Osteocyte (in vitro differentiated cells): ENCODE measurements at places on chromosomes 1 and 21.

GRCh38 chr1:106072909-106073600 is 983.4 kb upstream of the PRMT6 start:
- DNase-seq: no peak

DNA sequence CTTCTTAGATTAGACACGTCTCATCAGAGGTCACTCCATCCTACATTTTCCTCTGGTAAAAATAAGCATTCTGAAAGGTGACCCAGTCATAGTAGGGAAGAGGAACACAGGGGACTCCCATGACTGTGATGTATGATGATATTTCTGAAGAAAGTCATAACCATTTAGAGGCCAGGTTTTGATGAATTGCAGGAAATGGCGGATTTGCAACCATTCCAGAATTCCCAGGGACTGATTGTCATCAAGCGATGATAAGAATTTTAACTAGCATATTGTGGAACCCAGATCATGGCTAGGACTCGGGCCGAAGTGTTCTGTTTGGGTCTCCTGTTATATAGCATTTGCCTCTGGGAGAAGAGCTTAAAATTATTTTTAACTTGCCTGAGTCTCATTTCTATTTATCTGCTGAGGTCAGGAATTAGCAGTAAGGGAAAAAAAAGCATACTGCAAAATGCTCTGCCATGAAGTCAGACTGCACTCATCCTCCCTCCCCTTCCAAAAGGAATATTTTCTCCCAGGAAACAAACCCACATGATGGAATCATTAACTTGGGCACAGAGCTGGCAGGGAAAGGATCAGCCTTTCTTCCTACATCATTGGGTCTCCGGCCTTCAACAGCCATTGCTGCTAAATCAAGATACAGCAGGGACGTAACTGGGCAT is 286.7 kb downstream of the HLX start:
- DNase-seq: no peak

- DNase-seq: no peak
Observed at GRCh38 chr1:43935711-43936427, 2.3 kb downstream of the ARTN start.

GRCh38 chr1:20551945-20552727 is at the start of gene FAM43B:
Gene FAM43B, plus strand, starts transcription at chr1:20552573. Its CDS starts 401 bp downstream, at chr1:20552974.
- no peak for DNase-seq

GRCh38 chr1:110676970-110677369 is 2.2 kb upstream of the KCNA3 start:
- DNase-seq: no peak

GRCh38 chr1:160451859-160452232 is 51.5 kb downstream of the VANGL2 start:
- DNase-seq: no peak

GRCh38 chr1:43597721-43598120 is 52.2 kb upstream of the KDM4A start:
- DNase-seq: no peak

GRCh38 chr1:228765168-228765946 is 30.1 kb downstream of the RHOU start:
- no peak for DNase-seq

DNA sequence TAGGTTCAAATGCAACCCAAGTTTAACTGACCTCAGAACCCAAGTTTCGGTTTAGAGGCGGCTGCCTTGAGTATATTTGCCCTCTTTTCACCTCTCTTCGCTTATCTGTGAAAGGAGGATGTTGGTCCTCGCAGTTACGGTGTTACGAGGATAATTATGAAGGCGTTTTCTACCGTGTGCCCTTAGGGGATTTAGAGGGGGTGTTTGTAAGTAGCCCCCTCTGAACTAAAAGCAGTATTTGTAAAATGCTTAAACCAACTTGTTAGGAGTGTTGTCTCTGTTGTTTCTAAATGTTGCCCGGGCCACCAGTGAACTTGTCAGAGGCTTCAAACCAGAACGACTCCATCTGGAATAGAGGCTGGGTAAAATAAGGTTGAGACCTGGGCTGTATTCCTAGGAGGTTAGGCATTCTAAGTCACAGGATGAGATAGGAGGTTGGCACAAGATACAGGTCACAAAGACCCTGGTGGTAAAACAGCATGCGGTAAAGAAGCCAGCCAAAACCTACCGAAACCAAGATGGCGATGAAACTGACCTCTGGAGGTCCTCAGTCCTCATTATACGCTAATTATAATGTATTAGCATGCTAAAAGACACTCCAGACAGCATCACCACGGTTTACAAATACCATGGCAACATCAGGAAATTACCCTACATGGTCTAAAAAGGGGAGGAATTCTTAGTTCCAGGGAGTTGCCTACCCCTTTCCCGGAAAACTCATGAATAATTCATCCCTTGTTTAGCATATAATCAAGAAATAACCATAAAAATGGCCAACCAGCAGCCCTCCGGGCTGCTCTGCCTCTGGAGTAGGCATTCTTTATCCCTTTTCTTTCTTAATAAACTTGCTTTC is 1.0 kb upstream of the PSRC1 start:
- DNase-seq: no peak

DNA sequence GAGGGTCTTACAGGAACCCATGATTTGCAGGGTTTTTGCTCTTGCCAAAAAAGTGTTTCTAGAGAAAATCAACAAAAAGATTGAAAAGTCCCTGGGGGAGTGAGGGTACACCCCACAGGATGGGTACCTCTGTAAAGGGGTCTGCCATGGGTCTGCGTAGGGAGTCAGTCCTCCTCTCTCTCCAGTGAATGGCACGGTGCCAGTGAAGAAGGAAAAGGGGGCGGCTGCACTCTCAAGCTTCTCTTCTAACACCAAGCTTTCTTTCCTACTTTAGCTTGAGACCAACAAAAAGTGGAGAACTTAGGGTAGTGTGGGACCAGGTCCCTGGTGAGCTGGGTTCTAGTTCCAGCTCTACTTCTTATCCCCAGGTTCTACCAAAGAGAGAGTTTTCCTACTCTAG is 87.4 kb downstream of the GLUL start:
- DNase-seq: no peak

DNA sequence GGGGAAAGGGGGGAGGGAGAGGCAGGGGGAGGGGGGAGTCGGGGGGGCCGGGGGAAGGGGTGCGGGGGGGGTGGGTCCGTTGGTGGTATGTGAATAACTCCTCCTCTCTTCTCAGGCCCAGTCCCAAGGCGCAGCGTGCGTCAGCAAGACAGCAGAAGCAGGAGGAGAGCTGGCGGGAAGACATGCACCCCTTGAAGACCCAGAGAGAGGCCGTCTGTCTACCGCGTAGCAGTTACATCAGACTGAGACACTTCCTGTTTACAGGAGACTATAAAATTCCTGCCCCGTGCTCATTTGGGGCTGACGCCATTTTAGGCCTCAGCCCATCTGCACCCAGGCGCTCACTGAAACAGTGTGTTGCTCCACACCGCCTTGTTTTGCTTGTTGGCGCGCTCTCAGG is 55.3 kb downstream of the SETD4 start:
- no peak for DNase-seq

DNA sequence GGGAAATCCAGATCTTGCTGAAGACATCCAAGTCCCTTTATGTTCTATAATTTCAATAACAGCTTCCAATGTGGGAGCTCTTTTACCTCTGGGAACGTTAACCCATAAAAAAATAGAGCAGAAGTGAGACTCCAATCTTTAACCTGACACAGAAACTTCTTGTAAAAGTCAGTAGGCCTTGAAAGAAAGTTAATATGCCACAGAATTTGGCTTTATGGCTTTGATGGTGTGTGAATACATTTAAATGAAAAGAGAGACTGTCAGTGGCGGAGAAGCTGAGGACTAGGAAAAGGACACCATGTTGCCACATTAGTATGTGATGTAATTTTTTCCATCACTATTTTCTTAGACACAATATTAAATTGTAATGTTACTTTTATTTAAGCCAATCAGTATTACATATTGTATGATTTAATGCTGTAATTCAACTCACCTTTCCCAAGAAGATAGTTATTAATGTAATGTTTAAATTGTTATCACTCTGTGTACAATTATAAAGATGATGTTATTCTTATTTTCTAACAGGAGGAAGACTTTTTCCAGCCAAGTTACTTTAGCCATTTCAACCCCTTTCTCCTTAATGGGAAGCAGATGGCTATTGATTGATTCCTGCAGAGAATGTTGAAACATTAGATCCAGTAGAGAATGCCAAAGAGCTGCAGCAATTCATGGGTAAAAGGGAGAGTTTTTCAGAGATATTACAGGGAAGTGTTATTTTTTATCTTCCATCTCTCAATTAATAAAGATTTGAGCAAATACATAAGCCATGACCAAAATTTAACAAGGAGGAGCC is 17.5 kb upstream of the CLDN8 start:
- no peak for DNase-seq

DNA sequence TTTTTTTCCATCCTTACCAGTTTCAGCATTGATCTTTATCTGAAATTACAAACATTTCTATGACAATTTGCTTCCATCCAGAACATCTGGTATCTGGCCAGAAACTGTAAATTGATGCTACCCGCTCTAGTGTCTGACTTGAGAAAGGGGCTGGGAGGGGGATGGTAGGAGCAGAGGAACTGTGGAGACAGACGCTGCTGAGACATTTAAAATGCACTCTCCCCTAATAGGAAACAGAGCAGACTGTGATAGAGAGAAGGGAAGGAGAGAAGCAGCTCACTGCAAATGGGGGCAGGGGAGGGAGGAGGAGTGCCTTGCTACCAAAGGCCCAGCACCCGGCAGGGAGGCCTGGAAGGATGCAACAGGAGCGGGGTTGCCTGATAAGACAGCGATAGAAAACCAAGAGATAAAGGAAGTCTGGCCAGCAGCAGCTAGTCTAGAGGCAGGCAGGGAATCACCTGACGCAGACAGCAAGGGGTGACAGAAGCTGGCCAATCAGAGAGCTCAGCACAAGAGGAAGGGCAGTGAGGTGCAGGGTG is 195.5 kb upstream of the NFIA start:
- no peak for DNase-seq

- no peak for DNase-seq
Observed at GRCh38 chr1:163933437-163933836, 611.7 kb downstream of the NUF2 start.

DNA sequence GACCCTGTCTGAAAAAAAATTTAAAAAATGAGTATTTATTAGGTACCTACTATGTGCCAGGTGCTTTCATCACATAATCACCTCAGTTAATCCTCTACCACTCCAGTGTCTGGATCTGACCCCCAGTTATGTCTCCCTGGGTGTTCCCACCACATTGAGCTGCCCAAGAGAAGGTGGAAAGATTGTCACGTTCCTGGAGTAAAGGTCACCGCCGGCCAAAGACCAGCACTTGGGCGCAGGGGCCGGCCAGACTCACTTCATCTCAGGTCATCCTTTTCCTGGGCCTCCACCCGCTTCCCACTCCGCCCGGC is 714 bp downstream of the PYCR2 start:
- DNase-seq: no peak

- no peak for DNase-seq
Observed at GRCh38 chr1:70140894-70141293, 64.5 kb downstream of the LRRC40 start.

DNA sequence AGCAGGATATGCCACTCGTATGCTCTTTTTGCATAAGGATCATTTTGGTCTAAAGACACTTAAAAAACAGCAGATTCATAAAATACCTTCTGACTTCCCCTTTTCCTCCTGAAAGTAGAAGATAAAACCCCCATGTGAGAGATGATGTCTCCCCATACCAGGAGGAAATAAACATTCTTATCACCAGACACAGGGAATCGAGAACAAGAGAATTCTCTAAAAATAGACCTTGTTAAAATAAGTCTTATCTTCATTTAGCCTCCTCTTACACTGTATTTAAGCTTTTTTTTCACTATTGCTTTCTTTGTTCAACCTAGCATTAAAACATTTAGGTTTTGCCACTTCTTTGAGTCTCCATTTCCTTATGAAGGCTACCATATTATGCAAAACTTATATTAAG is 709.3 kb downstream of the KCNT2 start:
- DNase-seq: no peak

DNA sequence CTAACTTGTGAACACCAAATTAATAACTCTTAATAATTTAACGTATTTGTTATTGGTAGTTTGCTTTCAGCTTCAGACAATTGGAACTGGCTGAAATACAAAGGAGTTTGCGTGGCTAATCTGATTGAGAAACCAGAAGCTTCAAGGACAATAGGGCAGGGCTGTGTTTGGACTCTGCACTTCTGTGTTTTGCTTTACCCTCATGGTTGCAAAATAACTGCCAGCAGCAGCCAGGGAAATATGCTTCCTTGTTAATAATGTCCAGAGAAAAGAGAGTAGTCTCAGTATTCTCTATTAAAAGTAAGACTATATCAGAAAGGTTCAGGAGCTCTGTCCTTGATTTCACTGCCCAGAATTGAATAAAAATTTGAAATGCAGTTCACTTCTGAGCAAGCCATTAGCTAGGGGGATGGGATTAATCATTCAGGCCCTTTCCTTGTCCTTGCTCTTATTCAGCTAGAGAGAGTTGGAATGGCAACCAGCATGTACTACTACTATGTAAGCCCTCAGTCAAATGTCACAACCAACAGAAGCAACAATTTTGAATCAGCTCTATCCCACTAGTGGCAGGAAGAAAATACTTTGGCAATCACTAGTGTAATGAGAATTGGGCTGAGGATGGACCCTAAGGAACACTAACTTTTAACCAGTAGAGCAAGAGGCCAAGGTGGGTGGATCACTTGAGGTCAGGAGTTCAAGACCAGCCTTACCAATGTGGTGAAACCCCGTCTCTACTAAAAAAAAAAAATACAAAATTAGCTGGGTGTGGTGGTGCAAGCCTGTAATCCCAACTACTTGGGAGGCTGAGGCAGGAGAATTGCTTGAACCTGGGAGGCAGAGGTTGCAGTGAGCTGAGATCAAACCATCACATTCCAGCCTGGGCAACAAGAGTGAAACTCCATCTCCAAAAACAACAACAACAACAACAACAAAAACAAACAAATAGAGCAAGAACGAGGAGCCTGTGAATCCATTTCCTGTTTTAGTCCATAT is 76.8 kb downstream of the POU2F1 start:
- no peak for DNase-seq

- no peak for DNase-seq
Observed at GRCh38 chr1:201178718-201179117, 11.9 kb upstream of the IGFN1 start.

DNA sequence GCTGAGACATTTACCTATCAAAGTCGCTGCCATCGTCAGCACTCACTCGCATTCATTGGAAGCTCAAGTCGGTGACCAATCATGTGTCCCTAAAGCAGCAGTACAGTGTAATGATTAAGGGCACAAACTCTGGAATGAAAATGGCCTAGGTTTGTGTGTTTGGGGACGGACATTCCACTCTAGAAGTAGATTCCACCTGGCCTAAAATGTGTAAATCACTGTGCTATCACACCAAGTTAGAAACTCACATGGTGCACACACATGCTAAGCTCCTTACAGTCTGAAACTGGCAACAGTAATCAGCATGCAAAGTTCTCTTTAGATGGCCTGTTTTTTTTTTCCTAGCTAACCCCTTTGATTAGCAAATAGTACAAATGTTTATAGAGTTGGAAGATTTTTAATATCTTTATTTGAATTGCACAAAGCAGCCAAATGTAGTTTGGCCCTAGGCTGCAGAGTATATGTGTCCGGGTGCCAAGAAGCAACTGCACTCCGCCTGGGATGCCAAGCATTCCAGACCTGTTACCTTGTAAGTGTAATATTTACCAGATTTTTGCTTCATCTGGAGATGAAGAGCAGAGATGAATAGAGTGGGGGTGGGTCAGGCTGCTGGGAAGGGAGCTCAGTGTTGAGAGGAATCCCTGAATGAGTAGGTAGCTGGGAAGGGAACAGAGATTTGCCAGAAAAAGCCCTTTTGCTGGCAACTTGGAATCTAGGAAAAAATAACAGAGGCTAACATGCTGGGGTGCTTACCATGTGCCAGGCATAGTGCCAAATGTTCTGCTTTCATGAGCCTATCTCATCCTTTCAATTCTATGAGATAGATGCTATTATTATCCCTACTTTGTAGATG is 35.2 kb downstream of the TGFB2 start:
- no peak for DNase-seq
